PC-3 (cell line): ENCODE measurements at places on chromosomes 7 and 10. TPM values are rescaled to one million over a fixed set of nuclear protein-coding genes. Genes with fewer than 3 reads are reported as not detected.

The LRRC18 gene
- not detected in 2 replicates for total RNA-seq

The NEUROD6 gene
- total RNA-seq: not detected in 2 replicates

The COL1A2 gene
- not detected in 2 replicates for total RNA-seq

The FAM241B gene
- total RNA-seq: 37.5 and 45.4 TPM in 2 replicates

The PPP1R17 gene
- not detected in 2 replicates for total RNA-seq

The MMP21 gene
- total RNA-seq: not detected in 2 replicates

The CACNB2 gene
- 0.07 TPM in 1 of 2 replicates, not detected in the other for total RNA-seq

The SFTPA1 gene
- total RNA-seq: not detected in 2 replicates

The SYCE1 gene
- not detected in 2 replicates for total RNA-seq

The STEAP4 gene
- 1.2 and 1.7 TPM in 2 replicates for total RNA-seq

The CLDN4 gene
- total RNA-seq: 656 and 724 TPM in 2 replicates

The CHST3 gene
- 12.7 and 17.0 TPM in 2 replicates for total RNA-seq

The C10orf143 gene
- 0.29 TPM in 1 of 2 replicates, not detected in the other for total RNA-seq

The JAKMIP3 gene
- total RNA-seq: 0.92 and 1.0 TPM in 2 replicates

The OR13A1 gene
- total RNA-seq: 0.04 TPM in 1 of 2 replicates, not detected in the other

The HTR7 gene
- 0.29 and 0.62 TPM in 2 replicates for total RNA-seq

The VWA2 gene
- total RNA-seq: not detected in 2 replicates

The PRR15 gene
- total RNA-seq: 23.4 and 26.6 TPM in 2 replicates

The RADIL gene
- total RNA-seq: 5.6 and 9.3 TPM in 2 replicates

The C7orf33 gene
- total RNA-seq: not detected in 2 replicates

The HOXA2 gene
- total RNA-seq: 0.07 and 1.8 TPM in 2 replicates

The NUTM2A gene
- 0.18 and 0.86 TPM in 2 replicates for total RNA-seq

The C7orf57 gene
- total RNA-seq: 0.15 TPM in 1 of 2 replicates, not detected in the other

The LLCFC1 gene
- not detected in 2 replicates for total RNA-seq

The GIMAP1 gene
- not detected in 2 replicates for total RNA-seq

The ZCCHC24 gene
- total RNA-seq: 32.9 and 40.7 TPM in 2 replicates

The TMEM273 gene
- total RNA-seq: not detected in 2 replicates

The BUB3 gene
- total RNA-seq: 271 and 291 TPM in 2 replicates

The ACTL6B gene
- total RNA-seq: not detected in 2 replicates

The ERVW-1 gene
- not detected in 2 replicates for total RNA-seq

The WNT8B gene
- 0.29 TPM in 1 of 2 replicates, not detected in the other for total RNA-seq

The NEURL1 gene
- 1.7 and 3.5 TPM in 2 replicates for total RNA-seq

The CAMK2B gene
- total RNA-seq: 0.69 and 1.2 TPM in 2 replicates

The NPC1L1 gene
- 0.04 TPM in 1 of 2 replicates, not detected in the other for total RNA-seq
